ENCODE measurements at places on chromosomes 6 and 20.

GRCh38 chr6:56227071-56227879 lies 20.1 kb downstream of the COL21A1 start:
- DNase-seq = no peak

DNA sequence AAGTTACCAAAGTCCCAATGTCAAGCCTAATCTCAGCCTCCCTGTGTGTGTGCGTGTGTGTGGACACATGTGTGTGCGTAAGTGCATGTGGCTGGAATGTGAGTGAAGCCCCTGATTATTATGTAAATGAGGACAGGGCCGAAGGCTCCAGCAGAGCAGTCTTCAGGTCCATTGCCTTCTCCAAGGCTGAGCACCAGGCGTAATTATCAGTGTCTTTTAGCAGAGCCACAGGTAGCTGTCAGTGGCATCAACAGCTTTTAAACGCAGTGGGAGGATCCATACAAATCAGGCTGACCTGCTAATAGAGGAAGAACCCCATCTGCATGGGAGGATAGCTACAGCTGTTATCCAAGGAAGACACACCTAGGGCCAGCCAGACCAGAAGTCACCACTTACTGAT lies 324.3 kb upstream of the MOCS1 start:
- no peak for DNase-seq

DNA sequence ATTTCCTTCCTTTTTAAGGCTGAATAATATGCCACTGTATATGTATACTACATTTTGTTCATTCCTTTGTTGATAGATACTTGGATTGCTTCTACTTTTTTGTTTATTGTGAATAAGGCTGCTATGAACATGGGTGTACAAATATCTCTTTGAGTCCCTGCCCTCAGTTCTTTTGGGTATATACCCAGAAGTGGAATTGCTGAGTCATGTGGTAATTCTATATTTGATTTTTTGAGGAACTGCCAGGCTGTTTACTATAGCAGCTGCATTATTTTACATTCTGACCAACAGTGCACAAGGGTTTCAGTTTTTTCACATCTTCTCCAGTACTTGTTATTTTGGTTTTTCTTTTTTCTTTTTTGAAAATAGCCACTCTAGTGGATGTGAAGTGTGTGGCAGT lies 34.1 kb downstream of the CDS2 start:
- no peak for DNase-seq

- DNase-seq = no peak
Measured at GRCh38 chr6:131285548-131285947, 150.3 kb downstream of the AKAP7 start.

DNA sequence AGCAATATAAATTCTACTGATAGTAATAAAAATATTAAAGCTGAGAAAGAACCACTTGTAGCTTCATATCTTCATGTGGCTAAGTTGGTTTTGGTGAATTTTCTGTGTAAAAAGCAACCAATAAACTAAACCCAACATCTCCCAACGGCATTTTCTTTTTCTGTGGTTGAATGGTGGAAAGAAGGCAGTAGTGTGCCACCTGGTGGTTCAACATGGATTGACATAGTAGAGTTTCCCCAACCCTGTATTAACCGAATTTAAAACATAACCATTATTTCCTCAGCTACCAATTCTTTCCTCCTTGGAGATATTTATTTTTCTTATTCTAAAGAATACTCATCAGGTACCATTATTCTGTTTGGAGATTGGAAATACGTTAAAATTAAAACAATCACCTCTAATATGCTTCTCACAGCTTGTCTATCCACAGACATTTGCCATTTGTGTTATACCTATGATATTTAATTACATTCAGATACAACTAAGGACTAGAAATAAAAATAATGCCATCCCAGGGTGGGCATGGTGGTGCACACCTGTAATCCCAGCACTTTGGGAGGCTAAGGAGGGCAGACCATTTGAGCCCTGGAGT lies 117.1 kb upstream of the EEF1E1 start:
- DNase-seq = no peak

DNA sequence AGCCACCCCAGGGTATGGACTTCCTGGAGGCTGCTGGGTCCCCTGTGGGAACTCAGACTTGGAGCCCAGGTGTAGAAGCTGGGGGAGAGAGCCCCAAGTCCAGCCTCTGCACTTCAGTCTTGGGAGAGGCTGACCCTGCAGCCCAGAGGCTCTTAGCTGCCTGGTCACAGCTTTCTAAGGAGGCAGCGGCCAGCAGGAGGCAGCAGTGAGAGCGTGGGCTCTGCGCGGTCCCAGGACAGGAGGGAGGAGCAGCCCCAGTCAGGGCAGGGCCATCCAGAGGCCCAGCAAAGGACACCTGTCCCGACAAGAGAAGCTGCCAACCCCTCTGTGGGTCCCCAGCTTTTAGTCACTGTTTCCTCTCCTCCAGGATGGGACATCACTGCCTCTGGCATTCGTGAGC lies 9.4 kb downstream of the TREML2 start:
- DNase-seq = no peak

DNA sequence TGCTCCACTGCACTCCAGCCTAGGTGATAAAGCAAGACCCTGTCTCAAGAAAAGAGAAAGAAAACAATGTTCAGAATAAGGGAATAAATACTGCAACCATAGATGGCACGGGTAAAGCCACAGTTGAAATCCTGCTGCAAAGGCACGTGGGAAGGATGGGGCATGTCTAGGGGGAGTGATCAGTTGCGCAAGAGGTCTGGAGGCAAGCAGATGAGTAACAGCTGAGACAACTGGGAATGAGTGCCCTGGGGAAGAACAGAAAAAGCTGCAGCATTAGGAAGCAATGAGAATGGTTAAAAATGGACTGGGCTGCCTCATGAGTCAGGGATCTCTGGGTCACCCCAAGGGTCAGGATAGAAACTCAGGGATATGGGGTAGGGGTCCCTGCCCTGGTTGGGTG lies 96.3 kb downstream of the GMPR start:
- DNase-seq = peak; percentile 88

GRCh38 chr6:3410385-3411360 lies 46.2 kb downstream of the SLC22A23 start:
- DNase-seq = no peak

DNA sequence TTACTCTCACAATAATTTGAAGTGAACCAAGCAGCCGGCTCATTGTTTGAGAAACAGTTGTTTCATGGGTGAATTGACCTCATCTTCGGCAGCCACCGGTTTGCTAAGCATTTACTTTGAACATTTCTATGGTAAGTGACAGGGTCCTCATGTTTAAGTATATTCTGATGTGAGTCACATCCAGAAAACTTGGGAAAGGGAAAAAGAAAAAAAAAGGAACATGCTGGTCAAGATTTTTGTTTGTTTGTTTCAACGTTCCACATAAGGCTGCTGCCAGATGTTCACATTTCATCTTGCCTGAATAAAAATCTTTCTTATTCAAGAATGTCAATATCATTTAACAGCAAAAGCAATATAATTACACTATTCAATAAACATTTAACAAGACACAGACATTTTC lies 55.0 kb upstream of the EXOC2 start:
- DNase-seq = no peak

DNA sequence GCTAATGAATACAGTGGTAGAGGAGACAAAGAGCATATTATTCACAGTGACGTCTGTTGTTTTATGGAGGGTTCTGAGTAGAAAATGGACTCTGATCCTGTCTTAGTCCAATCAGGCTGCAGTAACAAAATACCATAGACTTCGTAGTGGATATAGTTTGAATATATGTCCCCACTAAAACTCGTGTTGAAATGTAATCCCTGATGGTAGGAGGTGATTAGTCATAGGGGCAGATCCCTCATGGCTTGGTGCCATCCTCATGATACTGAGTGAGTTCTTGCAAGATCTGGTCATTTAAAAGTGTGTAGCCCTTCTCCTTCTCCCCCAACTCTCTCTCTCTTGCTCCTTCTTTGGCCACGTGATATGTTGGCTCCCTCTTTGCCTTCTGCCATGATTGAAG lies 82.5 kb downstream of the CD83 start:
- DNase-seq = no peak

GRCh38 chr6:131226459-131227157 lies 91.3 kb downstream of the AKAP7 start:
- no peak for DNase-seq

- DNase-seq = no peak
Measured at GRCh38 chr20:4328541-4328940, 313.2 kb upstream of the RNF24 start.

- no peak for DNase-seq
Measured at GRCh38 chr6:71476371-71476770, 187.8 kb downstream of the OGFRL1 start.

GRCh38 chr6:107132330-107132954 lies 17.1 kb upstream of the BEND3 start:
- DNase-seq = no peak

GRCh38 chr20:44092551-44093248 lies 94.3 kb downstream of the JPH2 start:
- no peak for DNase-seq

GRCh38 chr6:28653876-28654275 lies 128.2 kb downstream of the GPX5 start:
- DNase-seq = no peak

- DNase-seq = no peak
Measured at GRCh38 chr6:46642928-46643751, 9.5 kb downstream of the CYP39A1 start.

GRCh38 chr6:62998022-62998421 lies 213.2 kb upstream of the FKBP1C start:
- DNase-seq = no peak

DNA sequence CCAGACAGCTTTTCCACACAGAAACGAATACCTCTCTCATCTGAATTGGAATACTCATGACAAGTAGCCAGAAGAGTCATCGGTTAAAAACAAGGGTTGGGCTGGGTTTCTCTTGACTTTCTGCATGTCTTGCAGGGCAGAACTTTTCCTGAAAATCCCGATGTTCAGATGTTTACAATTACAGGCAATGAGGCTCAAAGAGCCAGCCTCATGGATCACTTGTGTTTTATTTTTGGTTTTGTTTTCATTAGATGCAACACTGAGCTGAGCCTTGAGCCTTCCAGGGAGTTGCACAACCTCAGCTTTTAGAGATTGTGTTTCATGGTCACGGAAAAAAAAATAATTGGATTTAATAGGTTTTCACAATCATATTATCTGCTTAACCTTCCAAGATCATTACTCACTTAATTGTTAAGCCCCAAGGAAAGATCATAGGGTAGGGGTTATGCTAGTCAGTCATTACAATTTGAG lies 288.1 kb upstream of the PRDM1 start:
- no peak for DNase-seq

DNA sequence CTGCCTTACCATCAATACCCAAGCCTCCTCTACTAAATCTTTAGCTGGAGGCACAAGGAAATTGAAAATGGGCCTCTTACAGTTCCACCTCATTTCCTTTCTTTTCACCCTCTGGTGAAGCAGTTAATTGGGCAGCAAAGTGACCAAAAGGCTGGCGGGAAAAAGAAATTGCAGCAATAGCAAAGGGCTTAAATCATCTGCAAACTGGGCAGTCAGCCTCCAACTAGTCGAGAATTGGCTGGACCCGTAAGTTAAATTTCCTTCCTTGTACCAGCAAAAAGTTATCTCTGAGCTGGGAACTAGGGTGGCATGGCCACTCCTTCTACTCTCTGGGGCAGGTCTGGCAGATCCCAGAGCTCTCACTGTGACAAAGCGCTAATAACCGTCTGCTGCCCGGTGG lies 33.5 kb downstream of the GHRH start:
- no peak for DNase-seq

DNA sequence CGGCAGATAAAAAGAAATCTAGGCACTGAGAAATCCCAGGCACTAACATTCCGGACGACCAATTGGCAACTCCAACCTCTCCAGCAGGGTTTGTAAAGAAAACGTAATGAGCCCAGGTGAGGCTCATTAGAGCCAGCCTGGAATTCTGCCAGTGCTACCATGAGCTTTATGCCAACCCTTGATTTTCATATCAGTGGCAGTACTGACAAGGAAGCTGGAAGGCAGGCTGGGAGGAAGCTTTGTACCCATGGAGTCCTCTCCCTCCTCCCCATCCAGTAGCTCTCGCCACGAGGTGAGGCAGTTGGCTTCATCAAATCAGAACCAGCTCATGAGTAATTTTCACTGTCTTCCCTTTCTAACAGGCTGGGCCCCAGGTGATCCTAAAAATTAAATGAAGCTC lies 250.2 kb downstream of the ZNF217 start:
- DNase-seq = no peak

- no peak for DNase-seq
Measured at GRCh38 chr6:13216236-13217014, 111.9 kb downstream of the TBC1D7 start.

DNA sequence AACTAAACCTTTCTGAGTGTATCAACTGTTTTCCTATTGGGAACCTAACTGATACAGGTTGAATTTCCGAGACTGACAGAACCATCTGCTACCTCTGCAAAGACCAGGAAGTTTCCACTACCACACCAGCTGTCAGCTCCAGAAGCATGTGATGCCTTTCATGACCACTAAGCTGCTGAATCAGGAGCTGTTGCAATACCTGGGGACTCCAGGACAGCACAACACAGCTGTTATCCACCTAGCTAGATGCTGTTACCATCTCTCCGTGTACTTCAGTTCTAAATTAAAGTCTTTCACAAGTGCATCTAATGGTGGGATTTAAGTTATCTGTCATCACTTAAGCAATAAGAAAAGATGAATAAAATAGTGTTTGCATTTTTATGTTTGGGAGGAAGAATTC lies 158.2 kb upstream of the IMPG1 start:
- DNase-seq = no peak

DNA sequence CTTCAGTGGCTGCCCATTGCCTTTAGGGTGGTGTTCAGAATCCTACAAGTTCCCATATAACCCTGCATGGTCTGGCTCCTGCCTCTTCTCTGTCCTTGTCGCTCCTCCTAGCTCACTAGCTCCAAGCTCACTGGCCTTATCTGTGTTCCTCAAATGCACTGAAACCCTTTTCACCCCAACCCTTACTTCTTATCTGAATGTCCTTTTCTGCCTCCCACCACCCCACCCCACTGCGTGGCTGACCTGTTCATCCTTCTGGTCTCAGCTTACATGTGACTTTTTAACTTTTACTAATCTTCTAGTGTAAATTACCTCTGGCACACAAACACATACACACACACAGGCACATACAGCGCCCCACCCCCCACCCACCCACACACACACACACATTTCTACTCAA lies 41.0 kb upstream of the GLP1R start:
- DNase-seq = no peak

- no peak for DNase-seq
Measured at GRCh38 chr6:118758946-118759345, 107.6 kb upstream of the CEP85L start.

DNA sequence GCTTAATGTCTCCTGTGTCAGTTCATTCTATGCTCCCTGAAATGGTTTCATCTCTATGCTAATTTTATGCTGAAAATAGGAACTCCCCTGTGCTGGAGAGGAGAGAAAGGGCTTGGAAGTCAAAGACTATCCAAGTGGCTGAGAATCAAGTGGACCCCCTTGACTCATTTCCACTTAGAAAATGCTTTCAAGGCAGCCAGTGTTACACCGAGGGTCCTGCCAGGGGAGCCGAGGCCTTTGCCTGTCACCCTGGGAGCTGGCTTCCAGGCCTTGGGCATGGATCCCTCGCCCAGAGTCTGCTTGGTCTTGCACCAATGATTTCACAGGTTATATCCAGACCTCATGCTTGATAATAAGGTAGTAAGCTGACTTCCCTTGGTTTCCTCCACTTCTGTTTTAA lies 342.6 kb downstream of the NRN1 start:
- no peak for DNase-seq

Measured in posterior vena cava (tissue), 2 donors.